ENCODE measurements at places on chromosomes 1 and 21. TPM values are rescaled to one million over a fixed set of nuclear protein-coding genes. Genes with fewer than 3 reads are reported as not detected.

Gene OR2L13
- total RNA-seq: not detected

Gene PCBP3
- 5.8 TPM for total RNA-seq

Gene AVPR1B
- total RNA-seq: not detected

Gene OLFML3
- 0.94 TPM for total RNA-seq

Gene CCDC18
- 33.1 TPM for total RNA-seq

Gene UQCRH
- total RNA-seq: 273 TPM

- no peak for DNase-seq
Measured at GRCh38 chr1:154454386-154455120, 47.5 kb upstream of the TDRD10 start.

DNA sequence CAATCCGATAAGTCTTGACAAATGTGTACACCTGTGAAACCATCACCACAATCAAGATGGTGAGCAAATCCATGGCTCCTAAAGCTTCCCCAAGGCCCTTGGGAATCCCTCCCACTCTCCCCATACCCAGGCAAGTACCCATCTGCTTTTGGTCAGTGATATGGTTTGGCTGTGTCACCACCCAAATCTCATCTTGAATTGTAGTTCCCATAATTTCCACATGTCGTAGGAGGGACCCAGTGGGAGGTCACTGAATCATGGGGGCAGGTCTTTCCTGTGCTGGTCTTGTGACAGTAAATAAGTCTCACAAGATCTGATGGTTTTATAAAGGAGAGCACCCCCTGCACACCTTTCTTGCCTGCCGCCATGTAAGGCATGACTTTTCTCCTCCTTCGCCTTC lies 14.6 kb upstream of the GUCA2B start:
- DNase-seq: no peak

DNA sequence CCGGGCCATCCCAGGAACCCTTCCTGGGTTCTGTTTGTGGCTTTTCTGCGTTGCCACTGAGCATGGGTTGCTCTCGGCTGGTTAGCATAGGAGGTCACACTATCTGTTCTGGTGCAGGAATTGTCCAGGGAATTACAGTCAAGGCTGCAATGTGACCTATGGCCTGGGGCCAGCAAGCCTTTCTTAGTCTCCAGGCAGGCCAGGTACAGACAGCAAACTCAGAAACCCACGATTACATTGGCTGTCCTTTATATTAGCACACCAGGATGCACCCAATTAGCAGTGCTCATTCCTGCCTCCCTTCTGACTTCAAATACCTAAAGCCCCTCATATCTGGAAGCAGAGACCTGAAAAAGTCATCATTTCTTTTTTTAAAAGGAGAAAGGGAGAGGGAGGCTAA lies 55.2 kb downstream of the CD247 start:
- no peak for DNase-seq

GRCh38 chr1:109398343-109399225 lies 866 bp upstream of the SORT1 start:
- DNase-seq: no peak

DNA sequence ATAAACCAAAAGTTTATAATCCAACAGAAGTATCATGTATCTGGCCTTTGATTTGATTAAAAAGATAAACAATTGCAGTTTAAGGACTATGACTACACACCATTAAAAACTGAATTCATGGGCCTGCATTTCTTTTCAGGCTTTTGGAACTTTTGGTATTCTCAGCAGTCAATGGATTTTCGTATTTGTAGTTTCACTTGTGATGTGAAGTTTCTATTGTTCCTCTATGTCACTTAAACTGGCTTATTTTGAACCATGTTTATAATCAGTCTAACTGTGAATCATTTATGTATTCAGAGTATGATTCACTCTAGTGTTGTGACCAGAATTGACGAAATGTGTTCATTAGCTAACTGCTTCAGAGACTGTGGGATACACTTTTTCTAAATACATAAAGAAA lies 132.9 kb downstream of the COQ8A start:
- DNase-seq: no peak

- DNase-seq: no peak
Measured at GRCh38 chr1:202156590-202156989, 3.8 kb downstream of the PTPN7 start.

DNA sequence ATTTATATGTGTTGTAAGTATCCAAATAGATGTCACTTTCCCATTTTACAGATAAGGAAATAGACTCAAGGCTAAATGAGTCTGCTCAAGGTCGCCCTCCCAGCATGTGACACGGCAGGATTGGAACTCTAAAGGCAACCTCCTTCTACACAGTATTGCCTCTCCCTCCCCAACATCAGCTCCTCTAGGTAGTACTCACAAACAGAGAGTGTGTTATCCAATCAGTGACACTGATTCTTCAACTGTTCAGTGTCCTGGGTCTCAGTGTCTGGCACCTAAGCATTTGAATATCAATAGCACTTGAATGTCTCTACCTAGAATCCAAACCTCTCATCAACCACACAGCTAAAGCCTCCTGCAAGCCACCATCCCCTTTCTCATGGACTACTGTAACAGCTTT lies 87.1 kb downstream of the DAB1 start:
- DNase-seq: no peak

DNA sequence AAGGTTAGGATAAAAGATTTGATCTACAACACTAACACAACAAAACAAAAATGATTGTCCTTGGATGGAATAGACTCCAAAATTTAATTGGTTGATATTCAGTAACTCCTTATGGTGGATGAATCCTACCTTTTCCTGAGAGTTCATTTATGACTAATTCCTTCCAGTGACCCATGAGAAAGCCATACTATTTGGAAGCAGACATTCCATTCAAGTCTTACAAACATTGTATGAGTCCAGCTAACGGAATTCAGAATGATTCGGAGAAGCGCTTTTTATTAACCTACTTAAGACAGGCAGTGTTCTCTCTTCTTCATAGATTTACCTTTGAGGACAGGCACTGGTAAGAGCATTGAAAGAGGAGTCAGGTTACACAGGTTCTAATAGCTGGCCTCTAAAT lies 155.6 kb upstream of the ZNF648 start:
- no peak for DNase-seq

DNA sequence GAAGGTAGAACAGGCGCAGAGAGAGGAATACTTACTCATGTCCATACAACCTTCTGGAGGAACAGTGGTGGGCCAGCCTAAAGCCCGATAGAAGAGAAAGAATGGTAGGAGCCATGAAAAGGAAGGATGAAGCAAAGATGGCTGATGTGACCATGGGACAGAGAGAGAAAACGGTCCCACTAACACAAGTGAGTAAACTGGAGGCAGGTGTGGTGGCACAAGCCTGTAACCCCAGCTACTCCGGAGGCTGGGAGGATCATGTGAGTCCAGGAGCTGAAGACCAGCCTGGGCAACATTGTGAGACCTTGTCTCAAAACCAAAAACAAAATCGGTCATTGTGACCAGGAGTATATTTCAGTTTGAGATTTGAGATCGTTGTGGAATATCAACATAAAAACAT lies 49.4 kb downstream of the C1orf198 start:
- no peak for DNase-seq

DNA sequence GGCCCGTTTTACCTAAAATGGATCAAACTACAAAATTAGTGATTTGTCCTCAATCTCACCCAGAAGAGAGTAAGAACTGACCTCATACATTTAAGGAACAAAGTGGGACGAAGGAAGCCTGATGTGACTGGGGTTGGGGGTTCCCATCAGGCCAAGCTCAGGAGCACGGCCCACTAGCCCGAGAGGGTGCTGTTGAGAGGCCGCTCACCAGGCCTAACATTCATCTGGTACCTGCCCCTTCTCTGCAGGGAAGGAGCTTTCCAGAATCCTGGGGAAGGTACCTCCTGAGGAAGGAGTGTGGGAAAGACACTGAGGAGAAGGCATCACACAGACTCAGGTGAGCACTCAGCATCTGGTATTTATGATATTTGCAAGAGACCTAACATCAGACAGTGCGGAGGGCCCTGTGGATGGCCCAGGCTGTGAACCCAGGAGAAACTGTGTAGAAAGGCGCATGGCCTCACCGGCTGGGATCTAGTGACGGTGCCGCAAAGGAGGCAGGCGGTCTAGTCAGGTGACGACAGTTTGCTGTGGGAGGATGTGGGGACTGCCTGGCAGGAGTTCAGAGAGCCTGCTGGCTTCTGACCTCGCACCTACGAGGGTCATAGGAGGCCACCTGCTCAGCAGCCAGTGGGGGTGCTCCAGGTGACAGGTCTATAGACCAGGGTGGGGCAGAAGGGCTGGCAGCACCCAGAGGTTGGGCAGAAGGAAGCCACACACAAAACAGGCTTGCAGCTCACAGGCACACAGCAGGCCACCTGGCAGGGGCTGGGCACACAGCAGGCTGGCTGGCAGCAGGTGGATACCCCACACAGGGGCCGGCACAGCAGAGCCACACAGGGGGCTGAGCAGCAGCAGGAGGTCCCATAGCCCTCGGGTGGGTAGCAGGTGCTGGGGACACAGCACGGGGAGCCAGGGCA lies 543 bp downstream of the KRTAP12-4 start:
- peak; percentile 15 for DNase-seq

- peak; percentile 66 for DNase-seq
Measured at GRCh38 chr1:22976461-22977243, 4.0 kb upstream of the LACTBL1 start.

GRCh38 chr1:68969441-68969840 lies 472.6 kb upstream of the DEPDC1 start:
- DNase-seq: no peak

DNA sequence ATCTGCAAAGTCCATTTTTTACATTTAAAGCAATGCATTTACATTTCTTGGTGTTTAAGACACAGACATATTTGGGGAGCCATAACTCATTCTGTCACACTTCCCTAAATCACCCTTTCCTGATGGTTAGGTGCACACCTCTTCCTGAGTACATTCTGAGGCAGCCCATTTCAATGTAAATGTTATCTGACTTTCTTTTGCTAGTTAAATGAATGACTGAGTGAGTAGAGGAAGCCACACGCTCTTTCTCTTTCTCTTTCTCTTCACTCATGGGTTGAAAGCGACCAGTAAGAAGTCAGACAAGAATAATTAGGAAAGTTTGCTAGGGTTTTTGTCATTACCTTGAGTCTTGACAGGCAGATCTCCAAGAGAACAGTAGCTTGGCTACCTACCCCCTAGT lies 143.1 kb downstream of the S1PR1 start:
- DNase-seq: no peak

- no peak for DNase-seq
Measured at GRCh38 chr1:109255097-109255651, 5.8 kb downstream of the CELSR2 start.

GRCh38 chr1:224799083-224799482 lies 130.4 kb upstream of the DNAH14 start:
- no peak for DNase-seq

- no peak for DNase-seq
Measured at GRCh38 chr1:226763905-226764264, 24.8 kb upstream of the ITPKB start.

DNA sequence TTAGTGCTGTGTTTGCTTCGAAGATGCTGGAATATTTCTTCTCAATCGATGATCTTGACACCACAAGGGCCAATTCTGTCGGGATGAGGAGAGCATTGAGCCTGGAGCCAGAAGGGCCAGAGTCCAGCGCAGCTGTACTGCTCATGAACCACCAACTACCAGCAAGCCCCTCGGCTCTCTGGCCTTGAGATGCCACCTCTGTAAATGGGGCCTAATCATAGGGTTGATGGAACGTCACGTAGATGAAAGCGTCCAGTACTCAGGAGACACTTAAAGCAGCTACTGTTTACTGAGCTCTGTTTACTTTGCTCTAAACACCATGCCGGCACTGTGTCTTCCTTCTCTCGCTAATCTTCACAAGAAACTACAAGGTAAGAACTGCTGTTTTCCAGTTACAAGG lies 26.3 kb downstream of the CCDC185 start:
- no peak for DNase-seq

- DNase-seq: peak; percentile 16
Measured at GRCh38 chr1:158112994-158113758, 67.5 kb upstream of the CD1D start.

DNA sequence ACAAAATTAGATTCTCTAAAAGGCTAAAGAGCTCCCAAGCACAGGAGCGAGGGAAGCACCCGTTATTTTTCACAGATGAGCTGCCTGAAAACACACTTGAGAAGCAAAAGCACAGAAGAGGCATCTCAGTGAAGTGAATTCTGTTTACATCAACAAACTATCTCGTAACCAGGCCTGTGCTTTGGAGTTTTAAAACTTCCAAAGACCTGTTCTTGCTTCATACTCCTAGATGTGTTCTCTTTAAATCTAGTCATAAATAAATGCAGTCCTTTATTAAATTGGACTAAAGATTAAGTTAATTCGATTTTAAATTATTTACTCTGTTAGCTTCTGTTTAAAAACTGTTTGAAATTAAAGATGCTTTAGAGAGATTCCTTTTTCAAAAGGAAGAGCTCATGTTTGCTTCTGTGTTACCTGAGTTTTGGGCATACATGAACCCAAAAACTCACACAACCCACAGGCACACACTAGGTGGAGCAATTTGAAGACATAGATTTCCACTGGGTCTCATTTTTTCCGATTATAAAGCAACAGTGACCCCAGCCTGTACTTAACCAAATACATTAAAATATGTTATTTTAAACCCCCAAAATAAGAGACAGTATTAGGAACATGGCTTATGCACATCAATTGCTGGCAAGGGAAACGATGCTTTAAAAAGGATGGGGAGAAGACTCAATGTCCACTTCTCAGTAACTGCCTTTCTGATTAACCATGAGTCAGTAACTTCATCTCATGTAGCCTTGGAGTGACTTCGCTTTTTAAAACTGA lies 648.2 kb downstream of the SMYD3 start:
- DNase-seq: no peak

DNA sequence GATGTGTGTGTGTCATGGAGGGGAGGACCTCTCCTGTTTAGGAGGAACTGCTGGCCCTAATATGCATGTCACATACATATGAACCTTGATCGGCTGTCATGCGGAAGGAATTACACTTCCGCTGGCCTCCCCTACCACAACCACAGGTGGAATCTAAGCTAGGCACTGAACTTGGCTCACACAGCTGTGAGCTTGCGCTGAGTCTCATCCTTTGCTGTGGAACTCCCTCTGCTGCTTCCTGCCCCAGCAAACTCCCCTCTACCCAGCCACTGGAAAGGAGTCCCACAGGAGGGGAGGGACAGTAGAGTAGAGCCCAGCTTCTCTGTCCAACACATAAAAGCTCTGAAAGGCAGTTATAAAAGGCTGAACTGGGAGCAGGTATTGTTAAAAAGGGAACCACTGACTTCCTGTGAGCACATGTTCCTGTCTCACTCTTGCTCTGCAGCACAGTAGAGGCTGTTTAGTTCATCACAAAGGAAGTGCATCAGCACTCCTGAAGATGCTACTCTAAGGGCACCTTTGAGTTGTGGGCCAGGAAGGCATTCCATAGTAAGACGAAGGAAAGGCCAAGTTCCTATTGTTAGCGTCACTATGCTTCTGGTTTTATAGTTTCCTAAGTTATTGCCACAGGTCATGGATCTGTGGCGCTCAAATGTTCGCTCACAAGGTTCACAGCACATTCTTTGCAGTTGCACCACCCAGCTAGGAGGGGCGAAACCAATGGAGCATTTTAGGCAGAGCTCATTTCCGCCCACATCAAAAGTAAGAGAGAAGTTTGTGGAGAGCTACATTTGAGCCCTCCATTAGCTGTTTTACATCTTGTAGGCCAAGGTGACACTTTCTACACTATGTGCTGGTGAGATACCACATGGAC lies 17.7 kb upstream of the PTPRC start:
- peak; percentile 83 for DNase-seq
